Osteoblast (primary cell): ENCODE measurements at places on chromosomes 6 and 20. TPM values are rescaled to one million over a fixed set of nuclear protein-coding genes. Genes with fewer than 3 reads are reported as not detected.

- DNase-seq, result no peak
These were observed 33.8 kb downstream of the FKBP5 start for GRCh38 chr6:35654883-35655282.

Gene PRPH2
- total RNA-seq, result 3.3 and 3.8 TPM in 2 replicates

Gene AGER
- total RNA-seq, result under 0.01 TPM in 2 replicates

- DNase-seq, result peak; percentile 72
These were observed 114.7 kb upstream of the ZNF217 start for GRCh38 chr20:53708129-53708968.

Gene DAAM2
- total RNA-seq, result 29.0 and 46.9 TPM in 2 replicates

DNA sequence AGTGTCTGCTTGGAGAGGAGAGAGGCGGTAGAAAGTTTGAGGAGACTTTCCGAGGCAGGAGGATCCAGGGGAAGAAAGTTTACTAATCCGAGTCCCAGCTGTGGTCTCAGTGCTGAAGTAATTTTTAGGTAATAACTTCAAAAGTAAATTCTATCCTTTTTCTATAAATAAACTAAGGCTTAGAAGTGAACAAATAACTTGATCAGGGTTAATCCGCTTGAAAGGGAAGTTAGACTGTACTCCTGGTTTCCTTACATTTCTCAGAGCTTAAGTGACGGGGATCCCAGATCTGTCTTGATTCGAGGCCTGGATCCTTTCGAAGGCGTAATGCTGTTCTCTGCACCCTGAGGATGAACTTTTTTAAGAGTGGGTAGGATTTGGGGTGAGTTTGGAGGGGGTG lies 2.6 kb downstream of the STK35 start:
- no peak for DNase-seq

Gene RTF2
- 69.1 and 69.8 TPM in 2 replicates for total RNA-seq

GRCh38 chr6:169858293-169858934 lies 107.0 kb downstream of the ERMARD start:
- DNase-seq, result peak; percentile 17
